ENCODE measurements at places on chromosomes 11 and 22.

DNA sequence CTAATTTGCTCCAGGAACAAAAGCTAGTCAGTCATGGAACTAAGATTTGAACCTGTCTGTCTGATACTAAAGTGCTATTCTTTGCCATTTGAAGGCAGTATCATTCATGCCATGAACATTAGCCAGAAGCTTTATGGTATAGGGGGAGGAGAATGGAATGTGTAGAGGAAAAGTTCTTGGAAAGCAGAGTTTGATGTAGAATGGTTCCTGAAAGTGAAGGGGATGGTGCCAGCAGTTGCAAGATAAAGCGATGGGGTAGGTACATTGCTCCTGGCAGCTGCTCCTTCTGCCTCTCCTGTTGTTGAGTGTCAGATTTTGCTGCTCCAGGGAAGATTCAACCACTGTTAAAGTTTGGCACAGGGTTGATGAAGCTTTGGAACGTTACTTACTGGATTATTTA lies 53.4 kb downstream of the ARHGAP42 start:
- DNase-seq: no peak

GRCh38 chr11:110773442-110773841 lies 61.2 kb upstream of the ARHGAP20 start:
- DNase-seq: no peak

GRCh38 chr11:117693344-117693743 lies 103.7 kb downstream of the DSCAML1 start:
- DNase-seq: no peak

GRCh38 chr11:11816511-11817314 lies 25.1 kb upstream of the USP47 start:
- peak; percentile 14 for DNase-seq

GRCh38 chr22:18977824-18978425 lies 41.8 kb upstream of the PRODH start:
- DNase-seq: no peak

GRCh38 chr22:36336246-36337182 lies 51.3 kb downstream of the MYH9 start:
- no peak for DNase-seq

DNA sequence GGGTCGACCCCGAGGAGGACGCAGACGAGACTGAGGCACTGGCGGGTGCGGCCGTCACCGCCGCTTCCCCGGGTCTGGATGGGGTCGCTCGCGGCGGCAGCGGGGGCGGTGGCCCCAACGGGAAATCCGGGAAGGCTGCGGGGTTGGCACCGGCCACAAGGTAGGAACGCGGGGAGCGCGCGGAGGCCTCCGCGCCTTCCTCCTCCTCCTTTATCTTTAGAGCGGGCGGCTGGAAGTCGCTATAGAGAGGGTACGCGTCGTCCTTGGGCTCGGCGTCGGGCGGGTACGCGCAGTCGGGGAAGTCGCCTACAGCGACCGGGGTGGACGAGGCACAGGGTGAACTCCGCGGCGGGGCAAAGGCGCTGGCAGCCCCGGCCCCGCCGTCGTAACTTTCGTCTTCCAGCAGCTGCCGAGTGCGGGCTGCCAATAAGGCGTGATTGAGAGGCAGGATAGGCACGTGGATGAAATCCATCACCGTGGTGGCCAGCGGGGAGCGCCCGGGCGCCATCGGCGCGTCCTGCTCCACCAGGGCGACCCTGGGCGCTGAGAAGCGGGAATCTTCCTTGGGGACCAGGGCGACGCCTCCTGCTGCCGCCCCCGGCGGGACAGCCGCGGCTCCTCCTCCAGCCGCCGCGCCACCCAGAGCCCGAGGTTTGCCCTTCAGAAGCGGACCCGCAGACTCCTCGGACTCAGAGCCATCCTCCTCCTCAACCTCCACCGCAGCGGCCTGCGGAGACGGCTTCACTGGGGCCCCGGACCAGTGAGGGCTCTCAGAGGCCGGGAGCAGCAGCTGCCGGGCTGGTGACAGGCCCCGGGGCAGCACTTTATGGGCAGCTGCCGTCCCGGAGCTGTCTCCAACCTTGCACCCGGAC lies 1.7 kb downstream of the PGR start:
- DNase-seq: no peak

DNA sequence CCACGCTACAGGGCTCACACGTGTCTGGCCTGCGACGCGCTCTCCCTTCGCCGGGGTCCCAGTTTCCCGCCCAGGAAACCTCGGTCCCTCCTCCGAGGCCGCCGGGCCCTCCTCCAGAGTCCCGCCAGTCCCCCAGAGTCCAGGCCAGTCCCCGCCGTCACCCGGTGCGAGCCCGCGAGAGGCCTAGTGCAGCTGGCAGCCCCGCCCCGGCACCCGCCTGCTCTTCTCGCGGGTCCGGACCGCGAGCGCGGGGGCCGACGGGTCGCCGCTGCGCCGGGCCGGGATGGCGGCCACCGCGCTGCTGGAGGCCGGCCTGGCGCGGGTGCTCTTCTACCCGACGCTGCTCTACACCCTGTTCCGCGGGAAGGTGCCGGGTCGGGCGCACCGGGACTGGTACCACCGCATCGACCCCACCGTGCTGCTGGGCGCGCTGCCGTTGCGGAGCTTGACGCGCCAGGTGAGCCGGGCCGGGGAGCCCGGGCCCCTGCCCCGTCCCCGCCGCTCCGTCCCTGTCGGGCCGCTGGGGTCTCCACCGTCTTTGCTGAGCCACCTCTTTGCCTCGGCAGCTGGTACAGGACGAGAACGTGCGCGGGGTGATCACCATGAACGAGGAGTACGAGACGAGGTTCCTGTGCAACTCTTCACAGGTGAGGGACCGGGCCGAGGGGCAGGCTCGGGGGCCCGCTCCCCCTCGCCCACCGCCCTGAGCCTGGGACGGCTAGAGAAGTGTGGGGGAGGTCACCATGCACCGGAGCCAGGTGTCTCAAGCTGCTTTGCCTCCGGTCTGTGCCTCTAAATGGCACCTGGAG lies at the start of gene PTPMT1:
Gene PTPMT1 (plus strand): TSS at position 260 of the 809 bp plus-strand sequence. CDS start 24 bp downstream, at position 284.
- DNase-seq: peak; percentile 90

DNA sequence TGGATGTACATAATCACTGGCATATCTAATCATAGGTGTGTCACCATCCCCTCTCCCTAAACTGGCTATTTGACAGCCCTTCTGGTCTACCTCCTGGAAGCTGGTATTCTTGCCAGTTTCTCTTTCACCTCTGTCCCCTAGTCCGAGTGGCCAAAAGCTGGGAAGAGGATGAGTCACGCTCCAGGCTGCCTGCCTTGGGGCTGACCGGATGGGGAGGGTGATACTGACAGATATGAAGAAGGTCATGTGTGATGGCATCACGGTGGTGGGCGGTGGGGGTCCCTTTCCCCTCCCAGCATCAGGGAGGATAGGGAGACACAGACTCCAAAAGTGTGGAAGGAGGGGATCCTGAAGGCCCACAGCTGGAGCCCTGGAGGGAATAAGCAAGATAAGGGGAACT lies 4.8 kb downstream of the OAF start:
- DNase-seq: no peak

DNA sequence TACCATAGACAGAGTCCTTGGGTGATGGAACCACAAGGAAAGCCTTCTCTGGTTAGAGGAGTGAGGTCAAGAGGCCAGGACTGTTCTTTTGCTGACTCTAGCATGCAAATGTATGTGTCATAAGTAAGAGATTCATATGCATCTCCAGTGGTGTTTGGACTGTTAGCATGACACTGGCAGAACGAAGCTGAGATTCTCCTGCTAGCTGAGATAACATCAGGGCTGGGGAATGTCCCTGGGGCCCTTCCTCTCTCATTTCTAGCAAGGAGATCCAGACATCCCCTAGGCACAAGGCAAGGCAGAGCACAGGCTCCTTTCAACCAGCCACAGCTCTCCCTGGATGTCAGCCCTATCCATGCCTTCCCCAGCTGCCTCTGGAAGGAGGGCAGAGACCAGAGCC lies 711.3 kb downstream of the OPCML start:
- DNase-seq: no peak

DNA sequence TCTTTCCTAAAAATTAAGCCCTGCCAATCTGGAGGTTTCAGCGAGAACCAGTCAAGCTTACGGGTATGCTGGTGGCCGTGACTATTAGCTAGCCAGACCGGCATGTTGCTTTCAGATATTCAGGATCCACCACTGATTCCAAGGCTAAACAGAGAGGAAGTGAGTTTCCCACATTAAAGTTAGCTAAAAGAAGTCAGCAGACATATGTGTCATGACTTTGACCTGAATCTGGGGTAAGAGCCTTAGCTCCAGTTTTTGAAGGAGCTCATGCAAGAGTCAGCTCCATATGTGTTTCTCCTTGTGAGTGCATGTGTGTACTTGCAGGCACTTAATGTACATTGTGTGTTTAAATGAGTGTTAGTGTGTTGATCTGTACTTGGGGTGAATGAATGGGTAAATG lies 1.4 kb downstream of the ZFPL1 start:
- no peak for DNase-seq

GRCh38 chr11:112440518-112440917 lies 179.9 kb upstream of the PLET1 start:
- DNase-seq: no peak

GRCh38 chr11:2912498-2912897 lies 16.7 kb downstream of the PHLDA2 start:
- peak; percentile 86 for DNase-seq

DNA sequence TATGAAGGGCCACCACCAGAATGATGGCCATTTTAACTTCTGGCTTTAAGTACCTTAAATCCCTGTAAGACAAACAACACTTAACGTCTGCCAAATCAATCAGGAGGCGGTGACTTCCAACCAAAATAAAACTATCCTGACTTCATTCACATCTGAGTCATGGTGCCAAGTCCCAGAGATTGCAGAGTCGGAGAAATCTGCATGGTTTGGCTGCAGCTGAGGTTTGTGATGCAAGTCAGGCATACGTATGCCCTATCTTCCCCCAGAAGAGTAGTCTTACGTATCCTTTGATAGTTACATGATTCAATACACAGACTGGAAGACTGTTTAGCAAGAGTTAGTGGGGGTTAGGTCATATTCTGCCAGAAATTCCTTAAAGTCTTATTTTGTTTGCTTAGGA lies 1.7 kb upstream of the GAB2 start:
- peak; percentile 43 for DNase-seq

DNA sequence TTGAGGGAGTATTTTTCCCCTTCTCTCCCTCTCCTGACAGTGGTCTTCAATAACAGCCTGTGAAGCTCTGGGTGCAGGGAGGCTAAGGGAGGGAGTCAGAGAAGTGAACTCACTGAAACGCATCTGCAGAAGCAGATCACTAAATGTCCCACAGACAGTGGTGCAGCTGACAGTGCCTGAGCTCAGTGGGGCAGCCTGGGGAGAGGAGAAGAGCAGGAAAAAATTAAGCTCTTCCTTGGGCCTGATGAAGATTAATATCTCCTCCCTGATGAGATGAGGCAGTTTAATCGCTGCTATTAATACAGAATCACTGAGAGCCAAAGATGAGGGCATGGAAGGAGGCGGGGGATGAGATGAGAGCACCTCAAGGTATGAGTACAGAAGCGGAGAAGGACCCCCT lies 180.8 kb downstream of the LARGE1 start:
- no peak for DNase-seq

GRCh38 chr22:19886605-19887255 lies 32.1 kb upstream of the GNB1L start:
- DNase-seq: peak; percentile 93

DNA sequence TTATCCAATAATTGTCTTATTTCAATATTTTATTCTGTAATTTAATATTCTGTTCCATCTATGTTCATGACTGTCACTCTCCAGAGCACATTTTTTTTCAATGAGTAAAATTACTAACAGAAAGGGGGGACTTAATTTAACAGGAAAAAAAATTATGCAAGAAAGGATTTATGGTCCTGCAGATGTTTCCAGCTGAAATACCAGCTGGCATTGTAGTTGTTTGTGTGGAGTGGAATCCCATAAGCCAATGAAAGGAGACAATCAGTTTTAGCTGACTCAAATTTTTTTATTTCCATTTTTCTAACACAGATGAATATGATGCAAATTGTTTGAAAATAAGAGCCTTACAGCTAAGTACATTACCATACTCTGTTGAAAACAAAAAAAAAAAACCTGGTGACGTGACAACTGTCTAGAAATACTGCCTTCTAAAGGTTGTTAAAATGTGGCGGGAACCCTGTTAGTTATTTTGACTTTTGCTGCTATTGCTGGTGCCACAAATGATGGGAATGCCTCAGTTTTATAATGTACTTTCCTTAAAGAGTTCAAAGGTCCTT lies 389.1 kb downstream of the ETS1 start:
- no peak for DNase-seq

GRCh38 chr11:113305440-113306336 lies 8.7 kb upstream of the TTC12 start:
- peak; percentile 64 for DNase-seq

DNA sequence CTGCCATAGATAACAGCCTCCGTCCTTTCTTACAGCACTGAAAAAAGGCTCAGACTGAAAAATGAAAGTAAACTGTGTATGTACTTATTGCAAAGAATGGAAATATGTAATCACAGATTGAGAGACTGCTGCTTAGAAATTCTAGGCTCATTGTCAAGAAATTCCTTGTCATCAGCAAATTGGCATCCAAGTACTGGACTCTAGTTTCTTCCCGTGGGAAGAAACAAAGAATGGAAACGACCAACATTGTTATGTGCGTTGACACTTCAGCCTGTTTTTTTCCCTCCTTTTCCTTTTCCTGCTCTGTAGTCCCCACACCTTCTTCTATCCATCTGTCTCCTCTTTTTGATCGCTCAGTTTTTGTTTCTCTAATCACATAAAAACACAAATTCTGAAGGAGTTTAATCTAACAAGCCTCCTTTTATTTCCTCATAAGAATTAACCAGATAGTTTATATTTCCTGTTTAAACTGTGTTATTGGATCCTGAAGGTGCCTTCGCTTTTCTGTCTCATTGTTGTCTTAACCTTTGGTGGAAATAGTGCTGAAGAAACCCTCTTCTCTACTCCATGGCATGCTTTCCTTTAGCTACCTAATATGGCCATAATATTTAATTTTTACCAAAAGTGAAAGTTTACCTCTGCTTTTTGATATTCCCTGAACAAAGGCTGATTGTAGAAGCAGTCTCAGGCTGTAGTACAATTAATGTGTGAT lies 20.0 kb upstream of the CASP12 start:
- peak; percentile 15 for DNase-seq
